ENCODE measurements at places on chromosomes 3 and 15.

DNA sequence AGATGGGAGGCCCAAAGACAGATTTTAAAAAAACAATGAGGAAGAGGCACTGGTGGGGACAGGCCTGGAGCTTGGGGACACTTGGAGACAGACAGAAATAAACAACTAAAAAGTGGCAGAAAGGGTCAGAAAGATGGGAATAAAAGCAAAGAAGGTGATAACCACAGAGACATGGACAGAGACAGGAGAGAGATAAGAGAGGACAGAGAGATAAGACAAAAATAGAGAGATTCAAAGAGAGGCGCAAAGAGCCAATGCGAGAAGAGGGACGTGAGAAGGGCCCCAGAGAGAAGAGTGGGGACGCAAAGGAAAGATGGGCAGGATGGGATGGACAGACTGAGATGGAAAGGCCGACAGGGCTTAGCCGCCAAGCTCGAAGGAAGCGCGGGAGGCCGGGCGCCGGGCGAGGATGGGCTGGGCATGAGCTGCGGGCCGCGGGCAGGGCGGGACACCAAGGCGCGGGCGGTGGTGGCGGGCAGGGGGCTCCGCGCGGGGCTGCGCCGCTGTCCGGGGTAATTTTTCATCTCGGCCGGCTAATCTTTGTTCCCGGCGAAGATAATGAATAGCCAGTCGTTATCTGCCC lies 3.1 kb upstream of the GATA2 start:
- DNase-seq = no peak

DNA sequence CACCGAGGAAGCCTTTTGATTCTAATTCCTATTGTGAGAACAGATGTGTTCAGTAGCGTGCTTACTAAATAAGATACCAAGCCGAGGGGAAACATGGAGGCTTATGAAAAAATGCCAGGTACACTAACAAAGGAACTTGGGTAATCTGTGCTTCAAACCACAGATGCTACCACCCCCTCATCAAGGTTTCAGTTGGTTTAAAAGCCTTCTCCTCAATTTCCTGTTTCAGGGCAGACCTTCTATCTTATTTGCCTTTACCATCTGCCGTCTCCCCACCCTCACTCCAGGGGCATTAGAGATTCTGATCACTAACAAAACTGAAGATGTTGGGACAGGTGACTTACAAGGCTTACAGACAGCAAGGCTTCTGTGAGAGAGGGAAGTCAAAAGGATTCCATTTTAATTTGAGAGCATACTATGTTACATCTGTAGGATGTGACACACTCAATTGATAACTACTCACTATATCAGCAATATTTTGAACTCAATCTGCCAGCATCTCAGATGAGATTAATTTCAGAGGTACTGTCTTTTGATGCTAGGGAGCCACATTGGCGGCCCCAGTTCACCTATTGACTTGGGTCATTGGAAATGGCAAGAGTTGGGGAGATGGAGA lies 60.6 kb upstream of the PLCL2 start:
- no peak for DNase-seq

DNA sequence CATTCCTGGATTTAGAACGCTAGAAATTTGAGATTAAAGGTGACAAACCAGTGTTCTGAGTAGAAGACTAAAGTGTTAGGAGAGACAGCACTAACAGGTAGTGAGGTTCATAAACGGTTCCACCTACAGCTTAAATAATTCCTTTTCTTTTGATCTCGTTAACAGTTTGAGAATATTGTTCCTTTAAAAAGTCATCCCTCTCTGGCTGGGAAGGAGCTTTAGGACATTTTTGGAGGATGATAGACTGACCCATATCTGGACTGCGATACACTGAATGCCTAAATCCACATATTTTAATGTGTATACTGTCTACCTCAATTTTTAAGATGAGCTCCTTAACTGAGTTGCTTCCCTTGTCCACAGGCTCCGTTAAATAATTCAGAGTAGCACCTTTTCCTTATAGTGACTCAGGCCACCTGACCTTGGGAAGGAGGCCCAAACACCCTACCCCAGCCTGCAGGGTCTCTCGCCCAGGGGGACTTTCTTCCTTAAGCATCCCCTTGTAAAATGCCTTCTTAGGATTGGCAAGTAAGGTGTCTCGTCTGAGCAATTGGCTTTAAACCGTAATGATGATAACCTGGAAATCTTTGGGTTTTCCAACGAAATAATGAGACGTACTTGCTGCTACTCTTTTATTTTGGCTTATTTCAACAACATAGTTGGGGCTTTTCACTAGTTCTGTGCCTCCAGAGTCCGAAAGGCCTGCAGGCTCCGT lies 3.3 kb downstream of the TRIM71 start:
- no peak for DNase-seq

DNA sequence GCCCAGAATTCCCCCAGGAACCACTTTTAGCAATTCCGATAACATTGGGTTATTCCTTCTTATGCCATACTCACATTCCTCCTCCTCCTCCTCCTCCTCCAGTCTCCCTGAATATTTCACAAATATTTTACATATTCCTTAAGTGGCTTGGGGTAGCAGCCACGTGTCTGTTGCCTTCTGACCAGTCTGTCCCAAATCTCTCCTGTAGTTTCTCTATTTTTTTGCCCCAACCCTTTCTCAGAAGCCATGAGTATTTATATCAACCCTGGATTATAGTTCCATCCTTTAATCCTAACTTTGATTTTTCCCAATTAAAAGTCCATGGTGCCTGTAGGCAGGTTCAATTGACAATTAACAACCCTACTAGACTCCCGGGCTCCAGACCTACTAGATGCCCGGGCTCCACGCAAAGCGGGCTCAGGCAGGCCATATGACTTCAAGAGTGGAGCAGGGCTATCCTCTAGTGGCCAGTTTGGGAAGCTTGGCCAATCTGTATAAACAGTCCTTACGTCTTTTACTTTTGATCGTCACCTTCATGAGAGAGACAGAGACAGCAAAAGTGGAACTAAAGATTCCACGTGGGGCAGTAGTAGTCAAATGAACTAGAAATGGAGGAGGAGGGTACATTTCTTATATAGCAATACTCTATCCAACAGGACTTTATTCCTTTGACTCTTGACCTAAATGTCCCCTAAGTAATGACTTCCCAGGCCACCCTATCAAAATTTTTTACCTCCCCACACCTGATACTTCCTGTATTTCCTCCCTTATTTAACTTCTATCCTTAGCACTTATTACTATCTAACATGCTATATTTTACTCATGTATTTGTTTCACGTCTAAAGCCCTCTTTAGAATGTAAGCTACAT lies 69.7 kb downstream of the USF3 start:
- DNase-seq = no peak

GRCh38 chr3:127150513-127151250 lies 42.2 kb upstream of the PRR23E start:
- no peak for DNase-seq

- no peak for DNase-seq
Observed at GRCh38 chr3:154191520-154191919, 70.3 kb downstream of the ARHGEF26 start.

DNA sequence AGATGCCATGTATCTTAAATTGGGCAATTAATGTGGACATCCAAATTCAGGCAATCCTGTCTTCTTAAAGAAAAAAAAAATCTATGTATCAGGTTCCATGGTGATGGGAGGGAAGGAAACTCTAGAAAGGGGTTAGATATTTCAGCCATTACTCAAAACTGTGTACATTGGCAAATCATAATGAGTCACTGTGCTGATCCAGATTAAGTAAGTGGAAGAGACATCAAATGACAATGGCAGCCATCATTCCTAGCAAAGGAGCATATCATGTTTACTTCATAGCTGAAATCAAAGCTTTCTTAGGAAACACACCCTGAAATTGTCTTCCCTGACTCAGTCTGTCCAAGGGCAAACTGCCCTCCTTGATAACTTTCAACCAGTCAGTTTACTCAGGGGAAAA lies 713.3 kb upstream of the GBE1 start:
- DNase-seq = no peak

GRCh38 chr3:134677196-134677986 lies 26.6 kb upstream of the KY start:
- no peak for DNase-seq

DNA sequence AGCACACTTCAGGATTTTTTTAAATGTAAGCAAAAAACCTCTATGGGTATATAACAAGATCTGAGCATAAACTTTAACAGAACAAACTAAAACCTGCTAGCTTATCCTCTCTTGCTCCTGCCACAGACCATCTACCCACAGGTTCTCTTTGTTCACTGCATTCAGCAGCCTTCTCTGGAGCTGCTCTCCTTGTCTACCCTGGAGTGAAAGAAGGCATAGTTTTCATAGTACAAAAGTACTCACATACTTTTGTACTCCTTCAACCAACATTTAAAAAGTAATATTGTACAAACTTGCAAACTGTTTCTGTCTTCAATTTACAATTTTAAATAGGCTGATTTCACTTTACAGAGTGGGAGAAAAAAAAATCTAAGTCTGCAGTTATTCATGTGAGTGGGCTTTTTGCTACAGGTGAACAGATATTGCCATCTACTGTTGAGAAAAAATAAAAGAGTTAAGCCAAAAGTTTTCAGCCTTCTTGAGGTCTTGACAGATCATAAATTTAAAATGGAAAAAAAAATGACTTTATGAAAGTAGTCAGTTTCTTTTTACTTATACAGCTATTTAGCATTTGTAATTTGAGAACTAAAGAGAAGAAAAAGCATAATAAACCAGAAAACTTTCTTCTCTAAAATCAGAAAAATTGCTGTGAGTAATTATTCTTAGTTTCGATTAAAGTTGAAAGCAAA lies 20.4 kb downstream of the TERC start:
- DNase-seq = no peak

DNA sequence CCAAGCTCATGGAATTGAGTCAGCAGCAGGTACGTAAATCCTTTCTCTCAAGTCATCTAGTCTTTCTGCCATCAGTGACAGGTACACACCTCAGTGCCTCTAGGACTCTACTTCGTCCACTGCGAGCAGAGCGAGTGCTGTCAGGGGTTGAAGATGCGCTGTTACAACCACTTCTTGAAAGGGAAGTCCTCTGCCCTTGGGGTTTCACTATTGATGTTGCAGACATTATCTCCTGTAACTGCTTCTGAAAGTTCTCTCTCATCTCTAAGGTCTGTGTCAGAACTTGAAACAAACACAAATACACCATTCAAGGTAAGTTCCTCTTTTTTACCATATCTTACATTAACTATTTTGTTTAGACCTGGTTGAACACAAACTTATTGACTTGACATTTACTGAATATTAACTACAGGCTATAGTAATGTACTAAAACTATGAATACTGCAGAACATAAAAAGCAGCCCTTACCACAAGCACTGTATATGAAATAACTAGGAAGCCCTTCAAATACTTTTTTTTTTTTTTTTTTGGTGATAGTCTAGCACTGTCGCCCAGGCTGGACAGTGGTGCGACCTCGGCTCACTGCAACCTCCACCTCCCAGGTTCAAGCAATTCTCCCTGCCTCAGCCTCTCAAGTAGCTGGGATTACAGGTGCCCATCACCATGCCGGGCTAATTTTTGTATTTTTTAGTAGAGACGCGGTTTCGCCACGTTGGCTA lies 41.5 kb downstream of the TOPBP1 start:
- DNase-seq = no peak

- DNase-seq = no peak
Observed at GRCh38 chr15:39837454-39837853, 54.8 kb upstream of the FSIP1 start.

DNA sequence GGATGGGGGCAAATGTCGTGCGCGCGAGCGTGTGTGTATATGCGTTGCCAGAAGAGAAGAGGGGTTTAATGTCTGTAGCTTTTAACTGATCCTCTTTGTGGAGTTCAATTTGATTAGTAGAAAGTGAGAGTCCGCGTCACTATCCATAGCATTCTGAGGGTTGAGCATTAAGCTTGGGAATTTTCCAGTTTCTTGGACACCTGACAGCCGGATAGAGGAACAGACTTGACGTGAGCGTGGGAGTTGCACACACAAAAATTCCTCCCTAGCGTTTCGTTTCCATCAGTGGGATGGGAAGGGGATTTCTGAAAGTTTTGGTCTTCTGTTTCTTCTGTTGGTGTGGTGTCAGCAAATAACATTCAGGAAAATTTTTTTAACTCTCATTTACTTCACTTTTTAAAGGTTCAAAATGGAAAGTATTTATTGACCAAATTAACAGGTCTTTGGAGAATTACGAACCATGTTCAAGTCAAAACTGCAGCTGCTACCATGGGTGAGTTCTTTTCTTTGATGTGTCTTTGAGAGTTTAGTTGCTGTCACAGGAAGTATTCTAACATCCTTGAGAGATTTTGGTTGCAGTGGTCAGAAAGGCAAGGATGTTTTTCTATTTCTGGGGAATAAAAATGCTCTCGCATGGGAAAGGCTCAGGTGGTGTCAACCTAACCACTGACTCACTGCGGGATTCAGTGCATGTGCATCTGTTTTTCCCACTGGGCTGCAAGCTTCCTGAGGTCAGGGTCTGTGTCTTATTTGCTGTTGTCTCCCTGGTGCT lies 841 bp downstream of the POGLUT1 start:
- no peak for DNase-seq

DNA sequence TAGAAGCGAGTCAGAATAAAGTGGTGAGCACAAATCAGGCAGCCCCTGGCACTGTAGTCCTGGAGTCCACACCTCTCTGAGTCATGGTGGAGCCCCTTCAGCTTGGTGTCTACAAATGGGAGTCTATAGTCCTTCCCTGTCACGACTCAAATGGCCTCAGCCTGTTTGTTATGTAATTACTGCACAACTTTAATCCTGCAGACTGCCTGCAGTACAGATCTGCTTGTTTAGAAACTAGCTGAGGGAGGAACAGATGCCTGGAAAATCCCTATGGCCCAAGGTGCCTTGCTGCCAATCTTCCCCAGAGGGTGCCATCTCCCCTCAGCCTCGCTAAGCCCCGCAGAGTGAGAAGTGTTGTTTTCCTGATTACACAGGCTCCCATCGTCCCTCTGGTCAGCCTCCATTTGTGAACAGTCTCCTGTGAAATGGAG lies 3.9 kb upstream of the CXCR6 start:
- DNase-seq = no peak

GRCh38 chr3:18847583-18848197 lies 300.6 kb upstream of the KCNH8 start:
- no peak for DNase-seq

DNA sequence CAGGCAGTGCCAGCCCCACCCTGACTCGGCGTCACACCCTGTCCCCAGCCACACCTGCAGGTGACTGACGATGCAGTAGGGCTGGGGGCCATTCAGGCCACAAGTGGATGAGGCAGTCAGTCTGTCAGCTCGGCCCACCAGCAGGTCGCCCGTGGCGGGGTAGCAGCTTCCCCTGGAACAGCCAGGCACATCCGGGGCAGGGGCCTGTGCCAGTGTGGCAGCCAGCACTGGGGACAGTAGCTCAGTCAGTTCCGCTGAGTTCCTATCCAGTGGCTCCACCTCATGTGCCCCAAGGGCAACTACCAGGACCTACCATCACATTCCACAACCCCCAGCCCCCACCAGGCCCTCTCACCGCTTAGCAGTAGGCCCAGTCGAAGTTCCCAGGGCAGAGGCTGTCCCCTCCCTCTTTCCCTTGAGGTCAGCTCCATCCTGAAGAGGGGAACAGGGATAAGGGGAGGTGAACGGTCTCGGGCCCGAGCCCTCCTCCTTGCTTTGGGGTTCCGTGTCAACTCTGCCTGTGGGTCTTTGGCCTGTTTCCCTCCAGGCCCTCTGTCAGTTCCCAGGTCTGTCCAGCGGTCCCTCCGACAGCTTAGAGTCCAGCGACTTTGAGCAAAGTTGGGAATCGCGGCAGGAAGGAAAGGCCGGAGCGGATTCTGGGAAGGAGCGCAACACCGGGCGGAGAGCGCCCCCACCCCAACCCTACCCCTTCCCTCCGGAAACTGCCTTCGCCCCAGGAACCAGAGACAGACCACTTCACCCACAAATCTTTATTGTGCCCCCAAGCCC lies at the start of gene LAMB2:
TSS of gene LAMB2 (minus strand) at position 614 of the 789 bp plus-strand sequence. CDS start at position 431, 183 bp downstream.
- no peak for DNase-seq

Data from stimulated activated CD4-positive, alpha-beta T cell treated with anti-CD3 and anti-CD28 coated beads, Interleukin-15, amount 100 ng/mL, for 1 hour (primary cell).